ENCODE measurements at places on chromosomes 13 and 19.

- DNase-seq: peak; percentile 13
These were observed 232.0 kb downstream of the B3GLCT start for GRCh38 chr13:31431722-31432137.

- no peak for DNase-seq
These were observed 180.4 kb downstream of the LIG4 start for GRCh38 chr13:108034909-108035410.

GRCh38 chr13:79631051-79631659 is 150.2 kb downstream of the NDFIP2 start:
- no peak for DNase-seq

DNA sequence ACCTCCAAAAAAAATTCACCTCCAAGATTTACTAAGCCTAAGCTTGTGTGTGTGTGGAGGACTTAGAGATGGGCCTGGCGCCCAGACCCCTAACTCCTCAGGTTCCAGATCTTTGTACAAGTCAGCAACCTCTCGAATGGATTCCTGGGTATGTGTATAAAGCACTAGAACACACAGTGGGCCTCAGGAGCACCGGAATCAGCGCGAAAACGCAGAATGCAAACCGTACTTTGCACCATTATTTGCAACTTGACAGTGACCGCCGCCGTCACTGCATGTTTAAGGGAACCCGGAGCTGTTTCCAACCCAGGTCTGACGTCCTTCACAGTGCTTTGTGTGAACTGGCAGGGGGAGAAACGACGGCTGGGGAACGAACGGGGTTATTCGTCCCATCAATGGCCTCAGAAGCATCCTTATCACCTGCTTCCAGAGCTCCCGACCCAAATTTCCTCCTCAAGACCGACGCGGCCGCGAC is 688 bp downstream of the ZNF606 start:
- no peak for DNase-seq

GRCh38 chr13:37429976-37430375 is 168.6 kb downstream of the POSTN start:
- no peak for DNase-seq

GRCh38 chr13:37869756-37870488 is at the start of gene TRPC4:
Gene TRPC4, minus strand, starts transcription at chr13:37869772. Its CDS starts 86,439 bp downstream, at chr13:37783333.
- peak; percentile 23 for DNase-seq

- no peak for DNase-seq
These were observed 55.7 kb downstream of the SERP2 start for GRCh38 chr13:44429311-44429710.

DNA sequence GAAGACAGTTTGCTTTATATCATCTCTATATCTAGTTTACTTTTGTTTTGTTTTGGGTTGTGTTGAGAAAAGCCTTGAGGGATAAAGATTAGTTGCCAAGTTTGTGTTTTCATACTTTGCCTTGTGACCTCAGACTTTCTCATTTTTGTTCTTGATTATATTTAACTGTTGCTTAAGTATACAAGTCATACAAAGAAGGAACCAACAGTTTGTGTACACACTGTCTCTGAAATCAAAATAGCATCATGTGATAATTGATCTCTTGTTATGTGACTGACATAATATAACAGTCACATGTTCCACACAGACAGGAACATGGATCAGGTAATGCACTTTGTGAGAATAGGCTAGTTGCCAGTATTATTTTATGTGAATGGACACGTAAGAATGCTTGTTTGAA is 70.8 kb downstream of the SHISA2 start:
- no peak for DNase-seq

DNA sequence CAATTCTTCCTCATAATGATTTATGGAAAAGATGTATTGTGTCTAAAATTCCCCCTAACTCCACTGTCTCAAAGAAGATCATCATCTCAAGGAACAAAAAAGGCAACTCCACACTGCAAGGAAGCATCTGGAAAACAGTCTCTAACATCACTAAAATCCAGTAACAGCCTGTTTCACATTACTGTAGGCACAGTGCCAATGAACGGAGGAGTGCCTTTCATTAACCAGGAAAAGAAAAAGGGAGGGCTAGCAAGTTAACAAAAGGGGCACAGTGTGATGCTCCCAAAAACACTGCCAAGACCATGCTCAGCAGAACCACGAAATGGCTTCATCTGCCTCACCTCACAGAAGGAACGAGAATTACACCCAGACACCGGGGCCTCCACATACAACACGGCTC is 8.5 kb downstream of the TMTC4 start:
- DNase-seq: no peak

DNA sequence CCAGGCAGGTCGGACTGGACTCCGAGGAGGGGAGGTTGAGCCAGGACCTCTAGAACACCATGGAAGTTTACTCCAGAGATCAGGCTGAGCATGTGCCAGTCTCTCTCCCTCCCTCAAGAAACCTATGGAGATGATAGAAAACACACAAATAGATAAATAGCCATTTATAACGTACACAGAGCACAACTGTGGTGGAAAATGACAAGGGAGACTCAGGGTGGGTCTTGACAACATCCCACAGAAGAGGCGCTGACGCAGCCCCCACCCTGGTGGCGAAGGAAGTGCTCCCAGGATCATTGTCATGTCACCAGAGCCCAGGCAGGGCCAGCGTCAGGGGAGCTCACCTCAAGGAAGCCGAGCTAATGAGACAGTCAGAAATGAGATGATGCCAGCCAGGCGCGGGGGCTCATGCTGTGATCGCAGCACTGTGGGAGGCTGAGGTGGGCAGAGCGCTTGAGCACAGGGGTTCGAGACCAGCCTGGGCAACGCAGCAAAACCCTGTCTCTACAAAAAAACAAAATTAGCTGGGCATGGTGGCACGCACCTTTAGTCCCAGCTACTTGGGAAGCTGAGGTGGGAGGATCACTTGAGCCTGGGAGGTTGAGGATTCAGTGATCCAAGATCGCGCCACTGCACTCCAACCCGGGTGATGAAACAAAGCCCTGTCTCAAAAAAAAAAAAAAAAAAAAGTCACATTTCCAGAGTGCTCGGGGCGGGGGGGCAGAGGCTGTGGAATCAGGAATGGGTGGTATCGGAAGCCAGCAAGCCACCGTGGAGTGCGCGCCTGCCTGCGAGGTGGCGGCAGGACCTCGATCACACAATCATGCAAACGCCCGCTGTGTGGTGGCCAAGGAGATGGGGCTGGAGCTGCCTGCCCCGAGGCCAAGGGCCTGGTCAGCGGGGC is 178.4 kb downstream of the KDM4B start:
- no peak for DNase-seq

GRCh38 chr13:87944038-87944437 is 272.9 kb downstream of the SLITRK5 start:
- no peak for DNase-seq

GRCh38 chr13:24081387-24081786 is 79.1 kb upstream of the SPATA13 start:
- no peak for DNase-seq

- DNase-seq: no peak
These were observed 4.0 kb downstream of the P2RY11 start for GRCh38 chr19:10115392-10116084.

DNA sequence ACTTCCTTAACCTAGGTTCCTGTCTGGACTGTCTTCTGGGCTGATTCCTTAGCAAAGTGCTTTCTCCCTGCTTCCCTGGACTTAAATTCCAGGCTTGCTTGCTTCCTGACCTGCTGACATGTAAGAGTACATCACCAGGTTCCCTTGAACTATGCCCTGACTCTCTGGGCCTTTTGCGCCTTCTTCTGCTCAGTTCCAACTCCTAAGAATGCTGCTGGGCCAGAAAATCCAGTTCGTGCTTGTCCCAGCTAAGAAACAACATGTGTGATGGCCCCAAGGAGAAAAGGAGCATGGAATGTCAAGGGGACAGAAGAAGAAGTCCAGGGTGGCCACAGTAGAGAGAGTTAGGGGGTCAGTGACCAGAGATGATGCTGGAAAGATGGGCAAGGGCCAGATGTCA is 42.6 kb upstream of the MBNL2 start:
- no peak for DNase-seq

DNA sequence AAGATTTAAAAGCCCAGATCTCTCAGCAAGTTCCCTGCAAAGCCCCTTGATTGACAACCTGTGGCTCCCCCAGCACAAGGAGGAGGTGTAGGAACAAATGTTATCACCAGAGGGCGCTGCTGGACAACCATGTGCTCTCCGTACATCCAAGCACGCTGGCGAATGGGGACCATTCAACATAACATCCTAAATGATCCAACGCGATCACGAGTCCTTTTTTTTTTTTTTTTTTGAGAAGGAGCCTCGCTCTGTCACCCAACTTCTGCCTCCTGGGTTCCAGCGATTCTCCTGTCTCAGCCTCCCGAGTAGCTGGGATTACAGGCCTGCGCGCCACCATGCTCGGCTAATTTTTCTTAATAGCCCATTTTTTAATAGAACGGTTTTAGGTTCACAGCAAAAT is 52.0 kb downstream of the NWD1 start:
- DNase-seq: peak; percentile 4

DNA sequence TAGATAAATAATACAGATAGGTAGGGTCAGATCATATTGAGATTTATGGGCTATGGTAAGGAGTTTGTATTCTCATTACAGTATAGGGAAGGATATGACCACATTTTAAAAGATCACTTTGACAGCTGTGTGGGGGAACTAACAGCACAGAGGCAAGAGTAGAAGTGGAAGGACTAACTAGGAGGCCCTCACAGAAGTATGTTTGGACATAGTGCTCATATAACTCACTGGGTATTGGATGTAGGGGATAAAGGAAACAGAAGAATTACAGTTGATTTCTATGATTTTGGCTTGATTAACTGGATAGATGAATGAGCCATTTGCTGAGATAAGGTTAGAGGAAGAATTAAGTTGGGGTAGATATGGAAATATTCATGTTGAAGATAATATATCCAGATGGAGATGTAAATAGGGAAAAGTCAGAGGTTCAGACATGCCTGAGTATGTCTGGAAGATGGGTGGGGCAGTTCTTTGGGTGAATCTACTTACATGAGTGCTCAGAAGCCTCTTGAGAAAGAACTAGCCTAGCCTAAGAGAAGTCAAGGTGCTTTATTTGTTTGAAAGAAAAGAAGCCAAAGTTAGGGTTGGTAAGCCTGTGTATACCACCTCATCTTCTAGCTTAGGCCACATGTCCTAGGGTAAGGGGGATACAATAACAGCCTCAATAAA is 133.4 kb downstream of the NDFIP2 start:
- no peak for DNase-seq

GRCh38 chr19:55230780-55231179 is 2.2 kb upstream of the TMEM86B start:
- no peak for DNase-seq

DNA sequence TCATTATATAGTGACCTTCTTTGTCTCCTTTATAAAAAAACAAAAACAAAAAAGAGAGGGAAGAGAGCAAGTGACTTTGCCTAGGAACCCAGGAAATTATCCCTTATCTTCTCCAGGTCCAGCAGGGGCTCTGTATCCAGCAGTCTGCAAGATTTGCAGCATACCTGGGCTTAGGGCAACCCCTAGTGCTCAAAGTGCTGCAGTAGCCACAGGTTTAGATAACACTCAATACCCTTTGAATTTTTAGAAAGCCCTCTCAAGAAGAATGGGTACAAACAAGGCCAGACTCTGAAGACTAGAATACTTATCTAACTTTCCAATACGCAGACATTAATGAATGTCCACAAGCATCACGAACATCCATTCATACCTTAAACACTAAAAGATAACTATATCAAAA is 43.2 kb downstream of the CCNA1 start:
- DNase-seq: no peak

- peak; percentile 24 for DNase-seq
These were observed 3.5 kb downstream of the MKNK2 start for GRCh38 chr19:2047449-2048103.

GRCh38 chr19:55096061-55096701 is 20.5 kb downstream of the EPS8L1 start:
- DNase-seq: no peak

DNA sequence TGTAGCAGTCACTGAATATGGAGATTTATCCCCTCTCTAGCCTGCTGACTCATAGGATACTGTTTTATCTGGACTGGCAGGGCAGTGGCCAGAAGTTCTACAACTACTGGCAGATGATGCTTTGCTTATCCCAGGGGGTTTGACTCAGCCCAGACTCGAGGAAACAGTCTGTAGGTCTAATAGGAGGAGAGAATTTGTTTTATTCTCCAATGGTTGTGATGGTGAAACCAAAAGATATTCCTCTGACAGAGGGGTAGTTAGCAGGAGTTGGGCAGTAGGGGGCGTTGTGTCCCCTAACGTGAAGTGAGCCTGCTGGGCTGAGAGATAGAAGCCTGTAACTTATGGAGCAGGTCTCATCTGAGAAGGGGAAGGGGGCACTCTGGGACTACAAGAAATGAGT is 74.9 kb downstream of the WTIP start:
- DNase-seq: no peak

DNA sequence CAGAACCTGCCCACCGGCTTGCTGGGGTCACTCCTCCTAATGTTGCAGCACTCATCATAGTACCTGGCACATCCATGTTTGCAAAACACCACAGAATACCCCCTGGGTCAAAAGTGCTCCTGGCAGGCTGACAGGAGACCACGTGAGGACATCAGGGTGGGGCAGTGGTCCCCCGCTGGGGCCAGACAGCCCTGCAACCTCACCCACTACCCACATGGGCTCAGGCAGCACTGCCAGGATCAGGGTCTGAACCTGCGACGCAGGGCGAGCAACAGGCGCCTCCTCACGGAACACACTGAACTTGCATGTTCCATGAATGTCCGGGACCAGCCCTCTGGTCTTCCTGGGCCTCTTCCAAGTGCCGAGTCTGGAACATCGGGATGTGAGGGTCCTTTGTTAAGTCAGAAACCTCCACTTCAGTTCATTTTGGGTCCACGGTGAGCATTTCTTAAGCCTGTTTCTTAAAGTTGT is 1.4 kb upstream of the SLC7A9 start:
- no peak for DNase-seq

- DNase-seq: no peak
These were observed 103.1 kb upstream of the RNF113B start for GRCh38 chr13:98280176-98280510.

Data from occipital lobe (tissue), 3 donors.